Activated B cell treated with CpG ODN at 0.5 μM for 24 hours (primary cell): ENCODE measurements at places on chromosomes 2 and 18. TPM values are rescaled to one million over a fixed set of nuclear protein-coding genes. Genes with fewer than 3 reads are reported as not detected.

The CTAGE1 gene
- not detected in 2 replicates for total RNA-seq

DNA sequence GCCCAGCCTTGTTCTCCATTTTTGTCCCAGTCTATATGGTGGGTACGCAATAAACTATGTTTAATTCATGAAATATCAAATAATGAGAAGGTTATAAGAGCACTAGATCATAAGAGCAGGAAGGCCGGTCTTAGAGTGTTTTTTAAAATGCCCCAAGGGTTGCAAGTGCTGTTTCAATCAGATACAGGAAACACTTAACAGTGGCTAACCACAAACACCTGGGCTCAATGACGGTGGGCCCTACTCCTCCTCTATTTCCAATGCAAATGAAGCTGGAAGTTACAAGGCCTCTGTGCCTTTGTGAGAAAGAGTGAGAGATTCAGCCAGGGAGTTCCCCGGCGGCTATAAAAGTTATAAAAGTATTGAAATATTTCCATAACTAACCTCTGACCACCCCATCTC is 18.9 kb upstream of the WDR33 start:
- peak; percentile 57 for DNase-seq

DNA sequence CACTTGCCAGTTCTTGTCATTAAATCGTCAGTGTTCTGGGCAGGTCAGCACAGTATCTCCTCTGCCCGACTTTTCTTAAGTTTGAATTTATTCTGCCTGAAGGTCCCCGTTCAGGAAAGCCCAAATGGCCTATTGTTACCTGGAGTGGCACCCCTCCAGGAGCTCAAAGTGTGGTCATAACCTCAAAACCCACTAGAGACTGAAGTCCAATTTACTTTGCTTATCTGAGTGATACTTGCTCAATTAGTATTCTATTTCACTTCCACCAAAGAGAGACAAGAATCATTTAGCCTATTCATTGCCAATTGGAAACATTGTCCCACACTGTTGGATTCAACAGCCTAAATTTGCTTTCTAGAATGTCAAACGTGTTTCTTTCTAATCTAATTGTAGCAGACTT is 375.3 kb downstream of the LNPK start:
- no peak for DNase-seq

The MFF gene
- total RNA-seq, result 66.4 and 78.9 TPM in 2 replicates

The CCL20 gene
- not detected in 2 replicates for total RNA-seq

The DYSF gene
- total RNA-seq, result 0.10 and 0.13 TPM in 2 replicates

The HOXD1 gene
- not detected in 2 replicates for total RNA-seq

The KIF1A gene
- not detected in 2 replicates for total RNA-seq
